Osteocyte (in vitro differentiated cells): ENCODE measurements at places on chromosomes 16 and 17. TPM values are rescaled to one million over a fixed set of nuclear protein-coding genes. Genes with fewer than 3 reads are reported as not detected.

Gene HBA1
- not detected in 2 replicates for total RNA-seq

Gene ZFP3
- 0.78 and 0.86 TPM in 2 replicates for total RNA-seq

DNA sequence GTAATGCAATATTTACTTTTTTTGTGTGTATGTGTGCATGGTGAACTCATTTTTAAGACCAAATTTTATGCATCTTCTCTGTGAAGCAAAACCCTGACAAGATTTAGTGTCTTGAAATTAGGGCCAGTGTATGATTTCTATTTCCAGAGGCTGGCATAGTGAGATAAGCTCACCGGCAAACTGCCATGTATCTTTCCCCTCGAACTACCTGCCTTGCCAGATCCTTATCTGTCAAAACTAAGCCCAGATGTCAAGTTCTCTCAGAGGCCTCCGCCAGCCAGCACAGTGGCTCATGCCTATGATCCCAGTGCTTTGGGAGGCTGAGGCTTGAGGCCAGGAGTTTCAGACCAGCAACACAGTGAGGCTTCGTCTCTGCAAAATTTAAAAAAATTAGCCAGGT lies 10.0 kb downstream of the USP32 start:
- no peak for DNase-seq
- H3K27ac ChIP-seq, result no peak overlapping the region
- peaks cover 24% of the 10 kb centered on the region for H3K4me1 ChIP-seq

Gene TPSD1
- total RNA-seq, result not detected in 2 replicates

- no peak overlapping the region for H3K27ac ChIP-seq
- peaks cover under 1% of the 10 kb centered on the region for H3K4me1 ChIP-seq
- no peak overlapping the region for H3K4me3 ChIP-seq
- no peaks in the 10 kb centered on the region for H3K27me3 ChIP-seq
These were observed 3.3 kb upstream of the LAT start for GRCh38 chr16:28981517-28981916.

- no peaks in the 10 kb centered on the region for H3K27me3 ChIP-seq
- H3K27ac ChIP-seq, result peak overlapping the region; percentile 87
- peaks cover 44% of the 10 kb centered on the region for H3K4me1 ChIP-seq
- no peaks in the 10 kb centered on the region for H3K36me3 ChIP-seq
These were observed 12.3 kb downstream of the GLIS2 start for GRCh38 chr16:4328046-4328781.

DNA sequence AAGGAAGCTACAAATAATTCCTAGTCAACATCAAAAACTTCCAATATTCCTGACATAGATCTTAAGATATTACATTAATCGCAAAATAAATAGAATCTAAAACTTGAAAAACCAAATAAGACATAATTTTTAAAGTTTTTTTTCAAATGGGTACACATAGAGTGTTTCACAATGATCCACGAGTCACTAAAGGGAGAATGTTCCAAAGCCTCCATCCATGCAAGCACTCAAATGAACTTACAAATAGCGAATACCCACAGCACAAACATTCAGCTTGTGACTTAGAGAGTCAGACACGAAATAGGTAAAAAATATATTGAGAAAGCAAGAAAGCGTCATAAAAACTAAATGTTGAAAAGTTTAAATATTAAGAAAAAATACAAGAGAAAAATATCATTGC lies 65.7 kb downstream of the CEP112 start:
- H3K4me1 ChIP-seq, result peaks cover 11% of the 10 kb centered on the region
- no peaks in the 10 kb centered on the region for H3K27me3 ChIP-seq
- H3K4me3 ChIP-seq, result no peak overlapping the region
- DNase-seq, result no peak
- H3K36me3 ChIP-seq, result peaks cover 20% of the 10 kb centered on the region

GRCh38 chr17:78168242-78168902 lies at the start of gene SYNGR2:
SYNGR2 (plus strand) TSS chr17:78168581; CDS start chr17:78168617, 36 bp downstream.
- H3K4me3 ChIP-seq, result peak within 1 kb of the TSS; percentile 74
- H3K36me3 ChIP-seq, result no peaks in the 10 kb centered on the region
- peaks cover 24% of the 10 kb centered on the region for H3K4me1 ChIP-seq
- no peak for DNase-seq
- H3K27me3 ChIP-seq, result no peaks in the 10 kb centered on the region
- no peak within 1 kb of the TSS for H3K27ac ChIP-seq

DNA sequence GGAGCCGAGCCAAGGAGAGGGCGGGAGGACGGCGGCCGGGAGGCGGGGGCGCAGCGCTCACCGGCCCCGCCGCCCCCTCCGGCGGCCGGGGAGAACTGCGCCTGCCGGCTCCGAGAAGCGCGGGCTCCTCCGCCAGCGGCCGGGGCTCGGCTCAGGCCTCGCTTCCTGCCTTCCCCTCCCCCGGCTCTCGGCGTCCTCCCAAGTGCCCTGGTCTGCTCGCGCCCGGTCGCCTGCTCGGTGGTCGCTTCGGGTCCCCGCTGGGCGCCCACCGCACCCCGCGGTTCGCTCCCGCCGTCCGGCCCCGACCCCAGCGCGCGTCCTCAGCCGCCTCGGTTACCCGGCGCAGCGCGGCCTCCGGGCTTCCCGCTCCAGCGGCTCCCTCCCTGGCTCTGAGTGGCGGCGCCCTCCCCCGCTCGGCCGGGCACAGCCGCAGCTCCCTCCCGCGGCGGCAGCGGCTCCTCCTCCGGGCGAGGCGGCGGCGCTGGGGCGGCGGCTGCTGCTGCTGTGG lies 313 bp downstream of the UBTF start:
- peak; percentile 89 for DNase-seq
- peaks cover 30% of the 10 kb centered on the region for H3K4me1 ChIP-seq
- H3K36me3 ChIP-seq, result peaks cover 17% of the 10 kb centered on the region
- no peaks in the 10 kb centered on the region for H3K27me3 ChIP-seq
- no peak overlapping the region for H3K4me3 ChIP-seq

Gene WNT9B
- total RNA-seq, result not detected in 2 replicates

- no peak overlapping the region for H3K4me3 ChIP-seq
- peaks cover 1% of the 10 kb centered on the region for H3K36me3 ChIP-seq
- H3K4me1 ChIP-seq, result peaks cover 40% of the 10 kb centered on the region
- no peaks in the 10 kb centered on the region for H3K27me3 ChIP-seq
These were observed 261.8 kb upstream of the CACNG5 start for GRCh38 chr17:66573078-66573477.

Gene HID1
- 10.1 and 11.9 TPM in 2 replicates for total RNA-seq

Gene GRAP
- total RNA-seq, result not detected in 2 replicates

Gene SLC16A13
- total RNA-seq, result 4.4 and 7.9 TPM in 2 replicates

Gene PROCA1
- total RNA-seq, result 2.1 and 3.0 TPM in 2 replicates
